NCI-H1105 treated with DMSO at 0.1 percent for 48 hours (cell line): ENCODE measurements at places on chromosomes 1 and 21.

DNA sequence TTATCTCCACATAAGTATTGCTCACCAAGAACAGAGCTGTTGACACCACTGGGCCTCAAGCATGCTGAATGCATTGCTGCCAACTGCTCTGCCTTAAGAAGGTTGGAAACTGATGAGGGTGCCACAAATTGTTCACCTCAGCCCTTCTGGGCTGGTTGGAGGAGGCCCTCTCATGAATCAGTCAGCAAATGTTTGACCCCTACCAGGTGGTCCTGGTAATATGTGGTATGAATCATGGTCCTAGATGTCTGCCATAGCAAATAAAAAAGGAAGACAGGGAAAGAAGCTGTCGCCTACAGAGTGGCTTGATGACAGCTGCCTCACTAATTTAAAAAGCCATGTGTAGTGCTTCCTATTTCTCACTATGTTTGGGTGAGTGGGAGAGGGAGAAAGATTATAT, 12.2 kb downstream of the SPATA46 start:
- DNase-seq: no peak

DNA sequence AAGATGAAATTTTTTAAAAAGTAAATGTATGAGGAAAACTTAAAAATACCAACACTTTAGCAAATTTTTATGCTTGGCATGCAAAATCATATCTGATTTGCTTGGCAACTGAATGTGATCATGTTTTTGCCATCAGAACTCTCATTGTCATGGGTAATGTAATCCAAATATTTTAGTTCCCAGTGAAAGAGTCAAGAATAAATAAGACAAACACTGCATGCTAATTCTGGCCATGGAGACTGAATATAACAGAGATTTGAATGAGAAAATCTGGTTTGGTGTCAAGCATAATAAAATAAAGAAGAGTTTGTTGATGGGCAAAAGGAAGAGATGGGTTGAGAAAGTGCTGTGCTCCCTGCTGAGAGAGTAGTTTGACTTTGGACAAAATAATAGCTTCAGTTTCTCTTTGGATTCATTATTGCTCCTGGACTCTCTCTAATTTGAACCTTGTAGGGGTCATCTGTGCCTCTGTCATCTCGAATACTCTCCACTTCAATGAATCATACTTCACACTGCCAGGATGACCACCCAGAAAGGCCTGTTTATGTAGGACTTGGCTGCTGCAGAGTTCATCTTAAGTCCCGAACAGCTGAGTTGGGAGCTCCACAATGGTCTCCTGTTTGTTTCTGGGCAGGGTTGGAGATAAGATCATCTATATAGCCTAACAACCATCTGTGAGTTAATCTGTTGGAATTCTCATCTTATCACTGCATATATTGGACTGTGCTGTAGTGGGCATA, 34.4 kb downstream of the ADAMTS1 start:
- no peak for DNase-seq

GRCh38 chr1:34478515-34479076, 276.3 kb upstream of the GJB5 start:
- DNase-seq: no peak

- DNase-seq: no peak
These were observed 146.2 kb downstream of the PLPP3 start for GRCh38 chr1:56433056-56433577.

DNA sequence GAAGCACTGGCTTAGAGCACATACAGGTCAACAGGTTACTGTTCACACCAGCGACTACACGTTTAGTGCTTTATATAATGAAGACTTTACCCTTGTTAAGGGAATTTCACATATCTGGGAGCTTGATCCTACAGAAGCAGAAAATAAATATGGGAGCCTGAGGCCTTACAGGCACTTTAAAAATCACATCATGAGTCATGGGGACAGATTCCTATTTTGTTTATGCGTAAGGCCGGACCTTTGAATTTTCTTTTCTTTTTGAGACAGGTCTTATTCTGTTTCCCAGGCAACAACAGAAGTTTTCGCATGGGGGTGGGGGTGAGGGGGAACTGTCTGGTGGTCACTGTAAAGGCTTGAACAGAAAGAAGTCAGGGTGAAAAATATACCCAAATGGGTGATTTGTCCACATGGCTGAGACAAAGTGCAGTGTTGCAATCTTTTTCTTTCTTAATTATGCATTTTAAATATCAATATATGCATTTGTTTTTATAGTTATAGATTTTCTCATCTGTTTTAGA, 276.7 kb downstream of the KCNH1 start:
- DNase-seq: no peak

- DNase-seq: no peak
These were observed 14.5 kb downstream of the ASAP3 start for GRCh38 chr1:23469372-23469982.
